Fibroblast of villous mesenchyme (primary cell): ENCODE measurements at places on chromosomes 11 and 22. TPM values are rescaled to one million over a fixed set of nuclear protein-coding genes. Genes with fewer than 3 reads are reported as not detected.

- DNase-seq: peak; percentile 22
Measured at GRCh38 chr11:61800331-61801281, 7.9 kb downstream of the FEN1 start.

GRCh38 chr11:73988227-73988626 is 5.6 kb upstream of the UCP2 start:
- no peak for DNase-seq

DNA sequence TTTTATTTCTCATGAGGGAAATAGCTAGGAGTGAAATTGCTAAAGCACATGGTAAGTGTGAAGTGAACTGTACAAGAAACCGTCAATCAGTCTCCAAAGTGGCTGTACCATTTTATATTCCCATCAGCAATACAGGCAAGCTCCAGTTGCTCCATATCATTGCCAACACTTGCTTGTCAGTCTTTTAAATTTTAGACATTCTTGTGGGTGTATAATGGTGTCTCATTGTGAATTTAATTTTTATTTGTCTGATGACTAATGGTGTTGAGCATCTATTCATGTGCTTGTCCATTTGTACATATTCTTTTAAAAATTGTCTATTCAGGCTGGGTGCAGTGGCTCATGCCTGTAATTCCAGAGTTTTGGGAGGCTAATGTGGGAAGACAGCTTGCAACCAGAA is 34.1 kb upstream of the SMCO4 start:
- peak; percentile 54 for DNase-seq

DNA sequence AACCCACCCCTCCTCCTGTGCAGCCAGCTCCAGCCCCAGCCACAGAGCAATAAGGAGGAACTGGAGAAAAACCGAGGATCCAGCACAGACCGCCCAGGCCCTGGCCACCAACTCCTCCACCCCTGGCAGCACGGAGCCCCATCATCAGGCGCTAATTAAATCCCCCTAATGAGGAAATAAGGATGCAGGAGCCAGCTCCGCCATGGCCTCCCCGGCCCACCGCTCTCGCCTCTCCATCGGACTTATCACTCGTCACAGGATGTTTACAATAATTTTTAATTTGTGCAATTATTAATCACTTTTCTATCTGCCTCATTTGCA is 42.6 kb downstream of the BUD13 start:
- no peak for DNase-seq

- DNase-seq: no peak
Measured at GRCh38 chr11:124176925-124177715, 6.0 kb upstream of the OR10D3 start.

DNA sequence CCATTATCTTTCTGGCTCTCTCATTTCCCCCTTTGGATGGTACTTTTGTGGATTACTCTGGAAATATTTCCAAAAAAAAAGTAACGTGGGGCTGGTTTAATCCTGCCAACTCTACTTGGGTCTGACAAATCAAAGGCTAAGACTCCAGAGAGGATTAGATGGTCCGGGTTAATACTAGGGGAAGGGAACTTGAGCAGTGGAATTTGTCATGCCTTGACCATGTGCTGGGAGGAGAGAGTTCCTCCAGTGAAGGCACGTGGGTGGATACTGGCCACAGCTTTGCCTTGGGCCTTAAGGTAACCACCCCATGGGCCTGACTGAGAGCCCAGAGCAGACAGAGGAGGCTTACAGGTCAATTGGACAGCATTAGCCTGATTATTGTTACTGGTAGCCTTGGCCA is 120.3 kb downstream of the NAV2 start:
- no peak for DNase-seq

DNA sequence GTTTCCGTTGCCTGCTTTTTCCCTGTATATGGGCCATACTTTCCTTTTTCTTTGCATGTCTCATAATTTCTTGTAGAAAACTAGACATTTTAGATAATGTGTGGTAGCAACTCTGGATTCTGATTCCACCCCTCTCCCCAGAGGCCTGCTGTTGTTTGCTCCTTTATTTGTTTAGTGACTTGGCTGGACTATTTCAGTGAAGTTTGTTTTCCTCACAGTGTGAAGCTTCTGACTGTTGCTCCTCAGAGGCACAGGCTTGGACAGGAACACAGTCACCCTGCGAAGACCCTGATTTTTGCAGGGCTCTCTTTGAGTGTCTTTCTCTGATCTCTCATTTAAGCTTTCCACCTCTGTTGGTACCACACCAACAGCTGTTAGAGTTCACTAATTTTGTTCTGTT is 72.5 kb downstream of the SWAP70 start:
- DNase-seq: no peak

- no peak for DNase-seq
Measured at GRCh38 chr11:129731316-129731715, 84.3 kb upstream of the TMEM45B start.

DNA sequence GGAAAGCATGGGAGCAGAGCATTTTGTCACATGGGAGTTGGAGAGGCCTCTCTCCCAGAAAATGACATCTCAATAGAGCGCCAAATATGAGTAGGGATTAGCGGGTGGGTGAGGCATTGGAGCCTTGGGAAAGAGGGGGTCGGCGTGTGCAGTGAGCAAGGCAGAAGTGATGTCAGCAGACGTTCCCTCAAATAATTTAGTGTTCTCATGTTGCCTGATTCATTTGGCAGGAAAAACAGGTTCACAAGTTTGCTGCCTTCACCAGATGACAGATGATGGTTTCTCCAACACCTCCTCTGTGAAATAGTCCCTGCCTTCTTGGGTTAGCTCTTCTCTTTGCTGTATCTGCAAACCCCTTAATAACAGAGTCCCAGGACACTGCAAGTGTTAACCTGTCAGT is 118.5 kb upstream of the ARHGAP20 start:
- DNase-seq: no peak

DNA sequence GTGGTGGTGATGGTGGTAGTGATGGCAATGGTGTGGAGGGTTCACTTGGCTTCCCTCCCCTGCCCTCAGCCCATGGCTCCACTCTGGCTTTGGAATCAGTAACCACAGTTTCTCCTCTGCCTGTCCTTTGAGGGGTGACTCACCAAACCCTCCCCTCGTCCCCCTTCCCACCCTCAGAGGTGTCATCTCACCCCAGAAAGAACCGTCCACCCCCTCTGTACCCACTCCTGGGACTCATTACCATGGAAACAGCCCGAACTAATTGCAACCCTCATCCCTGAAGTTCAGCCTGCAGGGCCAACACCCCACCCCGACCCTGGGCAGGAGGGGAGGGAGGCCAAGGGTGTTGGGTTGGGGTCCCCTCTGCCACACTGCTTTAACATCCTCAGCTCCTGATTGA is 26.6 kb downstream of the PHLDB1 start:
- DNase-seq: no peak

DNA sequence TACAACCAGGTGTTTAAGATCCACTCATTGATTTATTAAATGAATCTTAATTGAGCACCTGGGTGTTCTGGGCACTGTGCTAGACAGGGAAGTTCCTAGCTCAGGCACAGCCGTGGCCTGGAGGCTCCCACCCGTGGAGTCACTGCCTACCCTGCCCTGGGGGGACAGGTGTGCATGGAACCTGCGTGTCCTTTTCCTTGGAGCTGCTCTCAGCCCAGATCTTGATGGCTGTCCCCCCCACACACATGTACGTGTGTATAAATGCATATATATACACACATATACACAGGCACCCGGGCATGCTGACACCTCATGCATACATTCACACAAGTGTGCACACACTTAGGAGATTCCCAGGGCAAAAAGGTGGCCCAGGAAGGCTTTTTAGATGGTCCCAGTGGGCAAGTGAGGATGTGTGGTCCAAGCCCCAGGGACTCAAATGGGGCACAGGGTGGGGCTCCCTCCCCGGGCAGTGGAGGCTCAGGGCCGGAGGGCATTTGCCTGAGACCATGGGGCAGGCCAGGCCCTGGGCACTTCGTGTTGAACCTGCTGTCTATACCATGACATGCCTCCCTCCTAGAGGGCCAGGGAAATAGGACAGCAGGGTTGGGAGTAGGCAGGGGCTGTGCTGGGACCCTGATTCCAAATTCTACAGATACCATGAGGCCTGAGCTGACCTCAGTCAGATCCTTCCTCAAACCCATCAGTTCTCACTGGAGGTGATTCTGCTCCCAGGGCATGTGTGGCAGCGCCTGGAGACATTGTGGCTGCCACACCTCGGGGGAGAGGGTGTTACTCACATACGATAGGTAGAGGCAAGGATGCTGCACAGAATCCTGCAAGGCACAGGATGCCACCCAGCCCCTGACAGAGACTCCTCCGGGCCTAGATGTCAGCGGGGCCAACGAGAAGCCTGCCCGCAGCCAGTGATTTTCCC is 77.8 kb downstream of the BCR start:
- DNase-seq: no peak

DNA sequence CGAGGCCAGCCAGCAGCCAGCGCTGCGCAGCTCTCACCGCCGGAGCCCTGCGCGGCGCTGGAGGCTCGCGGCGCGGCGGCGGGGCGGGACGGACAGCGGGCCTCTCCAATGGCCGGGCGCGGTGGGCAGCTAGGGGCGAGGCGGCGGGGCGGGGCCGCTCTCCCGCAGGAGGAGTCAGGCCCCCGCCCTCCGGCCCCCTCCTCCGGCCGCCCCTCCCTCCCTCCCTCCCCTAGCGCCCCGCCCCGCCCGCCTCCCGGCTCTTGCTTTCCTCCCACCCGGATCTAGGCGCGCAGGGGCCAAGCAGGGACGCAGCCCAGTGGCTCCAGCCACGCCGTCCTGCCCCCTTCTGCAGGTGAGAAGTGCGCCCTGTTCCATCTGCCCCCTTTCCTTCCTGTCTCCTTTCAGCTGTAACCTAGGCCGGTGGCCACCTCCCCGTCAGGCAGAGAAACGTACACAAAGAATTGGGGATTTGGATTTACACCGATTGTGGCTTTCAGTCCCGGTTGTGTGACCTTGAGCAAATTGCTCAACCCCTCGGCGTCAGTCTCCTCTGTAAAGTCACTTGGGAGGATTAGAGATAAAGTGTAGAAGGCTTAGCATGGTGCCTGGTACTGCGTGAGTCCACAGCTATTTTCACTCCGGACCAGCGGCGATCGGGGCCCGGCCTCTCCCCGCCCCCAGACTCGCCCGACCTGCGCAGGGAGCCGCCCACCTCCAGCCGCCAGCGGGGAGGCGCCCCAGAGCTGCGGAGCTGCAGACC is at the start of gene FZD4:
FZD4 (minus strand) TSS at position 35 of the 760 bp plus-strand sequence. CDS start 310 bp downstream, outside the sequence.
- DNase-seq: peak; percentile 89

DNA sequence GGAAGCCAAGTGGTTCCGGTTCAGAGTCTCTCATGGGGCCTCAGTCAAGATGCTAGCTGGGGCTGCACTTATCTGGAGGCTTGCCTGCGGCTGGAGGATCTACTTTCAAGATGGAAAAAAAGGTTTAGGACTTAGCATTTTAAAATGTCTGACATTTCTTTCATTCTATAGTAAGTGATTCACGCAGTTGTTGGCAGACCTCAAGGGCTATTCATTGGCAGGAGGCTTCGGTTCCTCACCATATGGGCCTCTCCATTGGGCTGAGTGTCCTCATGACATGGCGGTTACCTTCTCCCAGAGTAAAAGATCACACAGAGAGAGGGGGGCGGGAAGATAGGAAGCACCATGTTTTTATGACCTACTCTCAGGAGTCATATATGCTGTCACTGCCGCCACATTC is 298.0 kb upstream of the PLET1 start:
- DNase-seq: no peak

COX8A gene
- total RNA-seq: 225 and 447 TPM in 2 replicates

RFPL3 gene
- total RNA-seq: not detected in 2 replicates

CCDC89 gene
- total RNA-seq: 2.6 and 3.9 TPM in 2 replicates

TENM4 gene
- 10.4 and 21.3 TPM in 2 replicates for total RNA-seq

PANX2 gene
- total RNA-seq: 0.32 and 0.43 TPM in 2 replicates

VWCE gene
- total RNA-seq: 1.3 and 2.2 TPM in 2 replicates
